AG10803 (cell line): ENCODE measurements at places on chromosomes 7 and 10.
A peak's percentile ranks its signal among the peaks of the same experiment; 100 is the strongest.

- DNase-seq: peak; percentile 92
These were observed 17.1 kb downstream of the ARHGAP21 start for GRCh38 chr10:24706479-24707118.

GRCh38 chr7:87934699-87935383 lies 790 bp downstream of the ADAM22 start:
- no peak for DNase-seq

- no peak for DNase-seq
These were observed 11.4 kb upstream of the KCTD7 start for GRCh38 chr7:66617295-66617694.

GRCh38 chr10:13987446-13987845 lies 343.3 kb downstream of the FRMD4A start:
- DNase-seq: peak; percentile 77
